SJCRH30 (cell line): ENCODE measurements at places on chromosomes 5 and 9. TPM values are rescaled to one million over a fixed set of nuclear protein-coding genes. Genes with fewer than 3 reads are reported as not detected.

DNA sequence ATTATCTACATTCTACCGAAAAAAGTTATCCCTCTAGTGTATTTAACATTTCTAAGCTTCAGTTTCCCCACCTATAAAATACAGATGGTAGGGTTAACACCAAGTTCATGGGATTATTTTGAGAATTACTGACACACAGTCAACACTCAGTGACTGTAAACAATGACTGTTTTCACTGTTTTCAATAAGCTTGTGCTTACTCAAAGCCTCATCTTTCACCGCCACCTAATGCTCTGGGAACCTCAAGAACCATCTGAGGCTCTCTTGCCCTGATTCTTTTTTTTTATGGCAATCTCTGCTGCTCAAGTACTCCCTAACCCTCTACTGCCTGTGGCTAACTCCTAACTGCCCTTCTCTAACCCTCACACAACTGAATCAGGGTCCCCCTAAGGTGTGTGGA is 59.6 kb downstream of the SETX start:
- DNase-seq = no peak

DNA sequence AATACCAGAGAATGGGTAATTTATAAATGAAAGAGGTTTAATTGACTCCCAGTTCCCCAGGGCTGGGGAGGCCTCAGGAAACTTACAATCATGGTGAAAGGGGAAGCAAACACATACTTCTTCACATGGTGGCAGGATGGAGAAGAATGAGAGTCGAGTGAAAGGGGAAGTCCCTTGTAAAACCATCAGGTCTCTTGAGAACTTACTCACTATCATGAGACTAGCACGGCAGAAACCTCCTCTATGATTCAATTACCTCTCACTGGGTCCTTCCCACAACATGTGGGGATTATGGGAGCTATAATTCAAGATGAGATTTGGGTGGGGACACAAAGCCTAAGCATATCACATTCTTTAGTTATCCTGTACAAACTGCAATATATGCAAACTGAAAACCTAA is 609.4 kb downstream of the MTRR start:
- no peak for DNase-seq

DNA sequence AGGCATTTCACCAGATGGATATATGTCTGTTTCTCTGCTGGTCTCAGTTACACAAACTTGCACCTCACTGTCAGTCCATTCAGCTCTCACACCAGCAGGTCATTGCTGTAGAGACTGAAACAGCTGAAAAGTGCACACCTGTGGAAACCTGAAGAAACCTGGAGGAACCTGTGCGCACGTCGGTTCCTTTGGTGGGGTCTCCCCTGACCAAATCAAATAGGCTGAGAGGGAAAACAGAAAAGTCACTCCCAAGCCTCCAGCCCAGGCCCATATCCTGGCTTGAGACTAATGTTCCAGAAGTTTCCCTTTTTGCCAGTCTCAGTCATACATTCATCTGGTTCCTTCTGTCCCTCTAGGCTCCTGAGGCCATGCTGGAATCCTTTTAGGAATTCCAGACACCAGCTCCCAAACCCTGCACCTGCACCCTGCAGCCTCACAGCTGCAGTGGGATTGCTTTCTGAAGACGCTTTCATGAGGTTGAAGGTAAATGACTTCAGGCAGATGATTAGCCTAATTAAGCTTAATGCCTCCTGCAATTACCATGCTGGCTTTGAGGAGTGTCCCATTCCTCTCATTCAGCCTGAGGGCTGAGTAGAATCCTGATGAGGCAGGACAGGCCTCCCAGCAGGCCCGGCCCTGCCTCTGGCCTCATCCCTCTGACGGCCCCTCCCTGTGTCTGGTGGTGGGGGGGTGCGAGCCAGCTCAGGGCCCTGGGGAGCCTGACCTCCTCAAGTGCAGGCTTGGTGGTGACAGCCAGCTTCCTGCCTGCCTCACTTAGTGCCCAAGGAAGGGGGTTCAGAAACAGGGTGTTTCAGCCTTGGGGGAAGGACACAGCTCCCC is 24.3 kb upstream of the CXCL14 start:
- DNase-seq = peak; percentile 40

DNA sequence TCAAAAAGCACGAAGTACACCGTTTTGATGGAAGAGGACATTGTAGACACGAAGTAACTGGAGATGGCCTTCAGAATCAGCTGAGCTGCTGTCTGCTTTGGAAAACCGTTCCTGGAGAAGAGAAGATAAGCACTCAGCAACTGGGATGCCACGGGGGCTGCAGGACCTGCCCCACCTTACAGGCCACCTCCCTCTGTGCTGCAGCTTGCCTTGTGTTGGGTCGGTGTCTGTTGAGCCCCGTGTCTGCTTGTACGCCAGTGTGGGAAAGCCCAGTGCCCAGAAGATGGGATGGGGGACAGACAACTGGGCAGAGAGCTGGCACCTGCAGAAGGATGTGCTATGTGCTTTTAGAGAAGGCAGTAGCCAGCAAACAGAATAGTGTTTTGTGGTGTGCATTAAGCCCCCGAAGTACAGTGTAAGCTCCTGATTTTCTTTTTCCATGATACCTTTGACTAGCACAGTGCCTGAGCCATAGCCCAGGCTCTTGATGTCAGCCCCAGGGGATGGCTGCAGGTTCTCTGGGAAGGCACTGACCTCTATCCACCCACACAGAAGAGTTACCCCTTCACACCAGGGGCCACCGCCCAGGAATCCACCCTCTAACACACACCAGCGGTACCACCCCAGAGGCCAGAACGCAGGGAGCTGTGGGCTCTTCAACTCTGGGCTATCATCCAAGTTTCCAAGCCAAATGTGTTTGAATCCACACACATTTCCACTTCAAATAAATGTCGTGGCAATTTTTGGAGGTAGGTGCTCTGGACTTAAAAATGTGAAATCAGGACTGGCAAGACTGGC is 63.8 kb downstream of the MACROH2A1 start:
- no peak for DNase-seq

DNA sequence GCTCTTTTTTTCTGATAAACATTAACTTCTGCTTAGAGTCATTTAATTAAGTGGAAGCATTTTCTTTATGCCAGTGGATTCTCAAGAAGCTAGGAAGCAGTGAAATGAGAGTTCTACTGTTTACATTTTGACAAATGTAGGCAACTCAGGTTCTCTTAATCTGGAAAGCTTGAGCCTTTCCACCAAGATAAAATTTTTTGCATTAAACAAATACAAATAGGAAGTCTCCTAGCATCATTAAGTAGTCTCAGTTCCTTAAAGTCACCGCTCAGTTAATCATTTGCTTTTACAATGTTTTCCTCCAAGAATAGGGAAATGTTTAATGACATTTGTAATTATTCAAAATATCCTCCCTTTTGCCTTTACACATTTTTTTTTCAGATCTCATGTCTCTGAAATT is 290.4 kb upstream of the PDE4D start:
- no peak for DNase-seq

GRCh38 chr5:177130211-177131018 is 3.2 kb upstream of the NSD1 start:
- no peak for DNase-seq

CCDC192 gene
- not detected in 2 replicates for total RNA-seq

GRCh38 chr5:60036192-60036938 is 142.8 kb upstream of the PDE4D start:
- DNase-seq = no peak

DNA sequence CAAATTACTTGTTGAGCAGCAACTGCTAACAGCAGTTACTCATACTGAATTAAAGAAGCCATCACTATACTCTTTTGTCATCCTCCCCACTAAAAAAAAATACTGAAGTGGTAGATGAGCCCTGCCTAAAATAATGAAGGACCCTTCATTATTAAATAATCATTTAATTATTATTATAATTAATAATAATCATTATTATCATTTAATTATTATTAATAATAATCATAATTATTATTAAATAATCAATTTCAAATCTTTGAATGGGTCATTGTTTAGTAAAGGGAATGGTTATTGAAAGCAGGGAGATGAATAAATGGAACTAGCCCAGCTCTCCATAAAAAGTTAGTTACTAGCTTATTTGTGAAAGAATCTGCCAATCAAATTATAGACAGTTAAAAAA is 396.4 kb downstream of the NFIB start:
- DNase-seq = no peak

DNA sequence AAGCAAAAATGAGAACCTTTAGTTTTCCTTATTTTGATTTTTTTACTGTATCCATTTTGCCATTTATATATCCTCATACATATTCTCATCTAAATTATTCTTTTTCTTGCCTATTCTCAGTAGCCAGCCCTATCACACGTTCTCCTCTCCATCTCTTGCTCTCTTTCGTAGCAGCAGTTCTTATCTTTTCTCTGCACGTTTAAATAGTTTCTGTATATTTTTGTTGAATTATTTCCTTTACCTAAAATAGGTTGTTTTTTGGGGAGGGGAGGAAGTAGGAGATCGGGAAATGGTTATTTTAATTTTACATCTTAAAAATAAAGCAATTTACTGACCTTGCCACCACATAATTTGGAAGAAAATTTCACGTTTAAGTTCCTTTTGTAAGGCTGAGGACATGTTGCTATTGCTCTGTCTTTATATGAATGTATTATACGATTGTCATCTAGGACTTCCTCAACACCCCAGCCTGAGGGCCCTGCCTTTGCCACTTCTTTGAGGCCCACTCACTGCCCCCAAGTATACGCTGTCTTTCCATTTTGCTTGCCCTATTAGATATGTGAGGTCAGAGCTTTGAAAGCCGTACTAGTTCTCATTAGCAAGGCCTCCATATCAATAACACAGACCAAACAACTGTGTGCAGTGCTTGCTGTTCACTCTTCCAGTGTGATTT is 140.3 kb downstream of the GNAQ start:
- no peak for DNase-seq
